ENCODE measurements at places on chromosomes 12 and 14.

DNA sequence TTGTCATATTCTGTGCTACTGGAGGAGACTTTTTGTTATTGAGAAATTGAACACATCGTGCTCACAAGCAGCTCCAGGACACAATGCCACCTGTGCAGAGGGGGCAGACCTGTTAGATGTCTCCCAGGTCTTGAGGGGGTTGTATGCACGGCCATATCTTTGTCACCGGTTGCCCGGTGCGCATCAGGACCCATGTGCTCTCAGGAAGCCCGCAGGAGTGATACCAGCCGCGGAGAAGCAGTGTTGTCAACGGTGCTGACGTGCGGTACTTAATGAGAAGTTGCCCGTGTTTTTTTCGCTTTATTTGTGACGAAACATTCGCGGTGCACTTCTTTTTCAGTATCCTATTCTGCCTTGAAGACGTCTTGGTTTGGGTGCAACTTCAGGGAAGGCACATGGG, 128.2 kb upstream of the RTL1 start:
- no peak for DNase-seq

- DNase-seq: peak; percentile 16
These were observed 41.0 kb downstream of the BDKRB1 start for GRCh38 chr14:96297000-96297399.

DNA sequence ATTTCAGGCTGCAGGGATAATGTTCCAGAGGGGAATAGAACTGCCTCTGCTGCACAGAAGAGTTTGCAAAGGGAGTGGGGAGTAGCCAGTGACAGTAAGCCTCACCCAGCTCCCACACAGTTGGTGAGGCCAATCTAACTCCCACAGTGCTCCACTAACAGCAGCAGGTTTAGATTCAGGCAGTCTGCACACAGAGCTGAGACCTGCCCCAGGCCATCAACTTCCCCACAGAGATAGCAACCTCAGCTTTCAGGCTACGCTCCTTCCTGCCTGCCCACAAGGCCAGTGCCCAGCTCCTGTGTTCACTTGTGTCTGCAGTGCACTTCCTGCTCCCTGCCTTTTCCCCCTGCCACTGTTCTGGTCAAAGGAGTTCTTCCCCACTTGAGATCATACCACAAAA, 107.5 kb downstream of the TBC1D30 start:
- DNase-seq: no peak

GRCh38 chr14:59297071-59297776, 108.8 kb downstream of the DAAM1 start:
- peak; percentile 45 for DNase-seq

GRCh38 chr12:112126911-112127310, 1.6 kb downstream of the TRAFD1 start:
- DNase-seq: no peak

- no peak for DNase-seq
These were observed 131.8 kb downstream of the KITLG start for GRCh38 chr12:88448337-88448915.

- DNase-seq: no peak
These were observed 7.2 kb upstream of the SELPLG start for GRCh38 chr12:108640802-108641445.

GRCh38 chr14:75711105-75711795, 50.2 kb downstream of the TTLL5 start:
- peak; percentile 44 for DNase-seq

GRCh38 chr12:2396448-2396871, 343.7 kb downstream of the CACNA1C start:
- no peak for DNase-seq

DNA sequence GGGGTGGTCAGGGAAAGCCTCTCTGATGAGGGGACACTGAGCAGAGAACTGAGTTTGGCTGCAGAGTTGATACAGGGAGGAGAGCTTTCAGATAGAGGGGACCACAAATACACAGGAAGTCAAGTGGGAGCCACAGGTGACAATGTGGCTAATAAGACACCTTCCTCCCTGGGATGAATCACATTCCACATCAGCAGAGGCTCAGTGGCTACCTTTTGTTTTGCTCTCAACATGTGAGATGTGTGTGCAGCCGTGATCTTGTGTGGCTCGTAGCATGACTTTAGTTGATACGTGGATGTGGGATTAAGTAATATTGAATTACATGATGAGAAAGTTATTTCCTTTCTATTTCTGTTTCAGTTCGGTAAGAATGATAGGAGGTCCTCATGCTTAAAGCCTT, 7.5 kb downstream of the CRADD start:
- no peak for DNase-seq

- DNase-seq: no peak
These were observed 31.9 kb downstream of the FOS start for GRCh38 chr14:75310295-75311111.

DNA sequence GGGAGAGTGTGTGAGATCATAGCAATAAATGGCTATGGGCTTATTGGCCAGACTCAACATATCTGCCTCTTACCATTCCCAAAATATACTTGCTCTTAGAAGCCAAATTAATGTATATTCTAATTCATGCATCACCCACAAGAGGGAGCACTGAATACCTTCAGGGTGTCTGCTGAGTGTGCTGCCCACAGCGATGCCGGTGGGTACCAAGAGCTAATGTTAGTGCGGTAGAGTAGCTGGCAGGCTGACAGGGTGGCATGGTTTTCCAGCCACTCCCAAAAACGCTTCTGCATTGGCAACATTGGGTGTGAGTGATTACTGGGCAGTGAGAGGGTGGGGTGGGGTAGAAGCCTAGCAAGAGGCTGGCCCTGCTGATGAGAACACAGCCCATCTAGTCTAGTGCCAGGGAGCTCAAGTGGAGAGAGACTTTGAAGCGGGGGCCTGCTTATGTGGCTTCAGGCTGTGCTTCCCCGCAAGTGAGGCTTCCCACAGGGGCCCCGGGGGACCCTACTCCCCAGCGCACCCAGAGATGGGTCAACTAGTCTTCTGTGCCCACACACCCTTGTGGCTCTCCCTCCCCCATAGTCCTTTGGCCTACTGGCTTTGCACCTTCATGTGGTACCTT, 9.2 kb upstream of the PLEKHD1 start:
- DNase-seq: peak; percentile 34

GRCh38 chr14:61234215-61234916, 46.8 kb downstream of the TMEM30B start:
- DNase-seq: no peak

- no peak for DNase-seq
These were observed 182.7 kb downstream of the PCNX1 start for GRCh38 chr14:71089971-71090370.

DNA sequence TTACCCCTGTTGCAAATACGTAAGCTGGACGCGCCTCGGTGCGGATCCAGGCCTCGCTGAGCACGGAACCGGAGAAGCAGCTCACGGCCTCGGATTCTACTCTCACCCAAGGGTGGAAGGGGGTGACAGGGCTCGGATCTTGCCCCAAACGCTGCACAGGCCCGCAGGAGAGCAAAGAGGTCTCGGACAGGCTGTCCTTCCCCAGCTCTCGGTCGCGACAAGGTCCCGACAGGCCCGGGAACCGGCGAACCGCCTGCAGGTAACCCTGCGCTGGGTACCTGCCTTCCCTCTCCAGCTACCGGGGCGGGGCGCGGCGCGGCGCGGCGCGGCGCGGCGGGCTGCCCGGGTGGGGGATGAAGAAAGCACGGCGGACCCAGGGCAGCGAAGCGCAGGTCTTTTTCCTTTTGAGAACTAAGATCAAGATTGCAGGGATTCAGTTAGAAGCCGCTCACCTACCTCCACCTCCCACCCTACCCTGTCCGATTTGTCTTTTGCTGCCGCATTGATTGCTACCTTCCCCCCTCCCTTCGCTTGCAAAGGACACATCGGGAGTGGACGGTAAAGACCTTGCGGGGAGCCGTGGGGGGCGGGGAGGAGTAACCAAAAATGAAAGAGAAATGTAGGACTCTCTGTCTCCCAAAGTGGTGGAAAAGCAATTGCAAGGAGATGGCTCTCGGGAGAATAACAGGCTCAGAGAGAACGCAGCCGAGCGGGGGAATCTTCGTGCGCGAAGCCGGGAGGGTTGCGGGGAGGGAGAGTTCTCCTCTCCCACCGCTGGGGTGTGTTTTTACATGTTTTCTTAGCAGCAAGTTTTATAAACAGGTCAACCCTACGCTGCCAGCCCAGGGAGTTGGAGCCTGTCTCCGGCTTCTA, 8.4 kb upstream of the TBX3 start:
- no peak for DNase-seq

DNA sequence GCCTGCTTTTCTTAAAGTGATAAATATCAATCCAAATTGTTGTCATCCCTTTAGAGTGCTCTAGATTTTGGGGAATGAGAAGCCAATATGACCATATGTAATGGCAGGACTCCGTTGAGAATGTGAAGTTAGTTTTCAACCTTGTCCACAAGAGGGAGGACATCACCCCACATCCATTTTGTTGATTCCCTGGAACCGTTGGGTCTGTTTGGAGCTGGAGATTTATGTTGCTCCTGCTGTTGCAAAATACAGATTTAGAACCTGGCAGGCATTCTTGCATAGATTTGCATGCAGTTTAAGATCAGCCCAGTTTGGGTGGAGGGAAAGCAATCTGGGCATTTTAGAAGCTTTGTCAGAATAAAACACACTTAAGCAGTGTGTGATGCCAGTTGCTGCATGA, 620.1 kb downstream of the NRXN3 start:
- no peak for DNase-seq

DNA sequence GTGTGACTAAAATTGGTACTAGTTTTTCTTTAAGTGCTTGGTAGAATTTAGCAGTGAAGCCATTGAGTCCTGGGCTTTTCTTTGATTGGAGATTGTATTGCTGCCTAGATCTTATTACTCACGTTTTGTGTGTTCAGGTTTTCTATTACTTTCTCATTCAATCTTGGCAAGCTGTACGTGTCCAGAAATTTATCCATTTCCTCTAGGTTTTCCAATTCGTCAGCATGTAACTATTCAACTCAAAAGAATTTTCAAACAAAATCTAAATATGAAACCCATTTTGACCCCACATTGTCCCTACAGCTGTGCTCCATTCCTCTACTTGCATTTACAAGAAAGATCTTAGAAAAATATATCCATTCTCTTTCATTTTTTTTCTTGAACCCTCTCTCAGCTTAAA, 1613.4 kb upstream of the SEL1L start:
- no peak for DNase-seq

GRCh38 chr12:111411185-111411764, 5.6 kb downstream of the SH2B3 start:
- no peak for DNase-seq
